Spinal cord (tissue), 10 donors: ENCODE measurements at places on chromosomes 12 and 14. TPM values are rescaled to one million over a fixed set of nuclear protein-coding genes. Genes with fewer than 3 reads are reported as not detected.

DNA sequence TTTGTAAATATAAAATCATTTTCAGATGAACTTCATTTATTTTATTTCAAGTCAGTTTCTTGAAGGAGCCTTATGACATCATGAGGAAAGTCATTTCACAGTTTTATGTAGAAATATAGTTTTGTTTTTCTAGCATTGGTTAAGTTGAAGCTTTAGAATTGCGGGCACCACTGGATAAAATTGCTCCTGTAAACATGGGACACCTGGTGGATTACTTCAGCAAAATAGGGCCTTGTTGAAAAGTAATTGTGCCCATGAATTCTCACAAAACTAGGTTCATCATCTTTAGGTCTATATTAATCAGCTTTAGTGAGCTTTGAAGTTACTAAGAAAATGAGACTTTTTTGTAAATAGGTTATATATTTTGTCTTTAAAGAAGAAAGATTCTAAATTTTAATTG, 25.3 kb downstream of the CNTN1 start:
- H3K4me1 ChIP-seq: no peaks in the 10 kb centered on the region
- H3K27me3 ChIP-seq: no peaks in the 10 kb centered on the region
- DNase-seq: no peak
- no peak overlapping the region for H3K4me3 ChIP-seq
- H3K36me3 ChIP-seq: peaks cover 3% of the 10 kb centered on the region
- H3K27ac ChIP-seq: no peak overlapping the region

CD163 gene
- 4.0 TPM for polyA plus RNA-seq

DNA sequence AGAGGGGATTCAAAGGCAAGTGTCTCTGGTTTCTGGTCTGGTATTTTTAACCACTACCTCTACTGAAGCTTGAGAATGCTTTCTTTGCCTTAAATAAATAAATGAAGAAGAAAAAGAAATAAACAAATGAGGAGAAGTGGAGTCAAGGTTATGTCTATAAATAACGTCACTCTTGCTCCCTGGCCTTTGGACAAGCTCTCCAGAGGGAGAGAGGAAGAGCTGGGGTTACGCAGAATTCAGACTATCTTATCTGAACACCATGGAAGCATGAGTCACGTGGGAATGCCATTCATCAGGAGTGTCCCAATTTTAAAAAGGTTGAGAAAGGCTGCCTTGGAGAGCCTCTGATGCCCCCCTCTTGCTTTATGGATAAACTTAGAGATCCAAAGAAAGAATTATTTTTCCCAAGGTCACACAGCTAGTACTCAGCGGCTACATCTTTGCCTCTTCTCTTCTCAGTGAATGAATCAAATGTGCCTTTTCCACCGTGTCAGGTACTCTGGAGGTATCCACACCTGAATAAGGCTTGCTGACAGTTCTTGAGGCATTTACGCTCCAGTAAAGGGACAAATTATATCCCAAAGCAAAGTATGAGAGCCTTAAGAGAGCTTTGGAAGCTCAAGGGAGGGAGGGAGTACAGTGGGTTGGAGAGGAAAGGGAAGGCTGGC, 12.9 kb upstream of the MSI1 start:
- no peak overlapping the region for H3K4me3 ChIP-seq
- DNase-seq: no peak
- H3K36me3 ChIP-seq: no peaks in the 10 kb centered on the region
- H3K4me1 ChIP-seq: no peaks in the 10 kb centered on the region

HELB gene
- 1.1 TPM for polyA plus RNA-seq

DNA sequence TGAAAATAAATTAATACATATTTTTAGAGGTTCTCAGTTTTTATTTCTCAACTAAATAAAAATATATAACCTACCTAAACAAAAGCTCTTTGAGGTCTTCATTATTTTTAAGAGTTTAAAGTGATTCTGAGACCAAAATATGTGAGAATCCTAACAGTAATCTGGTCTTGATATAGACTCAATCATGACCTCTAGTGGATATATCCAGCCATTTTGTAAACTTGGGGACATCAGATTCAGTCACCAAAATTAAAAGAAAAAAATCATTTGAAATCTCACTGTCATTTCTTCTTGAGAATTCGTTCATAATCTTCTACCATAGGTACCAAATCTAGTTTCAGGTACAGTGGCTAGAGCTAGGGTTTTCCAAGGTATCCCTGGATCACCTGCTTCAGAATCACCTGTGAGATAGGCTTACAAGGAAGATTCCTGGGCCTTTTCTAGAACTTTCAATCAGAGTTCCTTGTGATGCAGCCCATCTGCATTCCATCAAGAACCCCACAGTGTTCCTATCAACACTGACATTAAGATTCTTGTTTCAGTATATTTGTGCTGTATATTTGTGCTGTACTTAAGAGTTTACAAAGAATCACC, 214.9 kb downstream of the ADAMTS20 start:
- H3K4me3 ChIP-seq: no peak overlapping the region
- no peaks in the 10 kb centered on the region for H3K36me3 ChIP-seq
- no peaks in the 10 kb centered on the region for H3K4me1 ChIP-seq
- H3K27me3 ChIP-seq: no peaks in the 10 kb centered on the region
- DNase-seq: no peak
- no peak overlapping the region for H3K27ac ChIP-seq

DNA sequence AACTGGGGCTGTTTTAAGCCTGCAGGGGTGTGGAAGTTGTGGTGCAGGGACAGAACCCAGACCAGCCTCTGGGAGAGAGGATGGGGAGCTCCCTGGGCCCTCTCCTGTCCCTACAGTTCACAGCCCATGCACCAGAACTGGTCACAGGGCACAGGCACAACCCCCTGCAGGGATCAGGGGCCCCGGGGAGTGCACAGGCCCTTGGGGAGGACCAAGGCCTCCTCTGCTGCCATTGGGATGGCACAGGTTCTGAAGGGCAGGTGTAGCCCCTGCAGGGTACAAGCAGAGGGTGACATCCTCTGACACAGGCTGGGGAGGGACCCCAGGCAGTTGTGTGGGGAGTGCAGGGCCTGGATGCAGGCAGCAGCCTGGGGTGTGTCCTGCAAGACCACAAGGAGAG, 66.4 kb upstream of the SFSWAP start:
- H3K36me3 ChIP-seq: no peaks in the 10 kb centered on the region
- H3K27ac ChIP-seq: no peak overlapping the region
- peaks cover 41% of the 10 kb centered on the region for H3K4me1 ChIP-seq
- no peak for DNase-seq
- no peaks in the 10 kb centered on the region for H3K27me3 ChIP-seq

GRCh38 chr14:67820428-67820971, 921 bp downstream of the RAD51B start:
- H3K4me3 ChIP-seq: peak overlapping the region; percentile 85
- H3K27me3 ChIP-seq: no peaks in the 10 kb centered on the region
- no peak overlapping the region for H3K27ac ChIP-seq
- peaks cover 12% of the 10 kb centered on the region for H3K4me1 ChIP-seq

GRCh38 chr12:65278576-65279368, at the start of gene MSRB3:
TSS of gene MSRB3 (plus strand) at chr12:65278683. CDS start at chr12:65308580, 29,897 bp downstream.
- peaks cover 12% of the 10 kb centered on the region for H3K4me1 ChIP-seq
- H3K4me3 ChIP-seq: peak within 1 kb of the TSS; percentile 79
- peak; percentile 31 for DNase-seq
- H3K36me3 ChIP-seq: no peaks in the 10 kb centered on the region
- H3K27ac ChIP-seq: peak within 1 kb of the TSS; percentile 68

GRCh38 chr12:22034709-22035506, 11.1 kb upstream of the CMAS start:
- H3K4me1 ChIP-seq: no peaks in the 10 kb centered on the region
- no peak overlapping the region for H3K4me3 ChIP-seq
- H3K27ac ChIP-seq: no peak overlapping the region
- H3K27me3 ChIP-seq: no peaks in the 10 kb centered on the region
- DNase-seq: no peak
- no peaks in the 10 kb centered on the region for H3K36me3 ChIP-seq

GRCh38 chr12:115444346-115444745, 760.4 kb upstream of the TBX3 start:
- no peak overlapping the region for H3K4me3 ChIP-seq
- H3K27ac ChIP-seq: no peak overlapping the region
- no peak for DNase-seq
- H3K36me3 ChIP-seq: no peaks in the 10 kb centered on the region
- no peaks in the 10 kb centered on the region for H3K4me1 ChIP-seq
- H3K27me3 ChIP-seq: no peaks in the 10 kb centered on the region

SLC38A1 gene
- polyA plus RNA-seq: 62.7 TPM

- no peaks in the 10 kb centered on the region for H3K36me3 ChIP-seq
- no peaks in the 10 kb centered on the region for H3K4me1 ChIP-seq
- no peak overlapping the region for H3K27ac ChIP-seq
- no peaks in the 10 kb centered on the region for H3K27me3 ChIP-seq
- no peak for DNase-seq
- no peak overlapping the region for H3K4me3 ChIP-seq
These were observed 33.1 kb downstream of the C12orf42 start for GRCh38 chr12:103462675-103463074.

PRIMA1 gene
- polyA plus RNA-seq: 27.8 TPM

DNA sequence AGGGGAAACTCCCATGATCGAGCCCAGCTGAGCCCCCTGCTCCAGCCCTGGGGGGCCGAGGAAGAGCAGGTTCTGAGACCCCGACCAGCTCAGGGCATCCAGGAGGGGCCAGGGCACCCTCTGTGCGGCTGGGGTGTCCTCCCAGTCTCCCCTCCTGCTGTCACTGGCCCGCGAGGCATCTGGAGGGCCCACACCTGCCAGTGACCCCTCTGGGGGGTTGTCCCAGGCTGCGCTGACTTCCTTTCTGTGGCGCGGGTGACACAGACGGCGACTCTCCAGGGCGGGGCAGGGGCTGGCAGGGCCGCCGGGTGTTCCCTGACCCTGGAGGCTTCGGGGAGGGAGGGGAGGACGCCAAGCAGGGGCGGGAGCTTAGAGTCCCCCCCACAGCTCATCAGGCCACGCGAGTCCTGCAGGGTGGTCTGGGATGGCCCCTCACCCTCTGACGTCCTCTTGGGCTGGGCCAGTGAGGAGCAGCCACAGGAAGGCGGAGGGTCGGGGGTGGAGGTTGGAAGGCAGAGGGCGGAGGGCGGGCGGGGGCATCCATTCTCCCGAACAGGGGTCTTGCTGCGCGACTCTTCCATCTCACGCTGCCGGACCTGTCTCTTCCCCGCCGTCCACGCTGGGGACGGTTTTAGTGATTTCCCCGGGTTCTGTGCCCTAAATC, 38.6 kb upstream of the FBRSL1 start:
- peaks cover 3% of the 10 kb centered on the region for H3K36me3 ChIP-seq
- H3K27me3 ChIP-seq: no peaks in the 10 kb centered on the region
- H3K27ac ChIP-seq: no peak overlapping the region
- no peak overlapping the region for H3K4me3 ChIP-seq

FGF6 gene
- polyA plus RNA-seq: not detected

DNA sequence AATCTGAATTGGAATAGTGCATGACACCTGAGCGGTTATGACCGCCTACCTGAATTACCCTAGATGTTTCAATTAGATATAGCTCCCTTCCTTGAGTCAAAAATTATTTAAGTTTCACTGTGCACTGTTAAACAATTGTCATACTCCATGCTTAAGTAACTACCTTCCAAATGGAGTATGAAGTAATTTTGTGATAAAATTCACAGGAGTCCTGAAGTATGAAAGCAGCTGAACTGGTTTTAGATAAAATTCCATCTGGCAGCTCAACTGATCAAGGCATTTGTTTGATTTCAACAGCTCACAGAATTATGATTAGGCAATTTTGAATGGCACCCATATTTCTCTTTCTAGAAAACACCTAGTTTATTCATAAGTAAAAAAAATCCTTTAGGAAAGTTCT, 19.5 kb downstream of the PRICKLE1 start:
- no peaks in the 10 kb centered on the region for H3K36me3 ChIP-seq
- DNase-seq: no peak
- no peaks in the 10 kb centered on the region for H3K4me1 ChIP-seq
- no peak overlapping the region for H3K4me3 ChIP-seq

DNA sequence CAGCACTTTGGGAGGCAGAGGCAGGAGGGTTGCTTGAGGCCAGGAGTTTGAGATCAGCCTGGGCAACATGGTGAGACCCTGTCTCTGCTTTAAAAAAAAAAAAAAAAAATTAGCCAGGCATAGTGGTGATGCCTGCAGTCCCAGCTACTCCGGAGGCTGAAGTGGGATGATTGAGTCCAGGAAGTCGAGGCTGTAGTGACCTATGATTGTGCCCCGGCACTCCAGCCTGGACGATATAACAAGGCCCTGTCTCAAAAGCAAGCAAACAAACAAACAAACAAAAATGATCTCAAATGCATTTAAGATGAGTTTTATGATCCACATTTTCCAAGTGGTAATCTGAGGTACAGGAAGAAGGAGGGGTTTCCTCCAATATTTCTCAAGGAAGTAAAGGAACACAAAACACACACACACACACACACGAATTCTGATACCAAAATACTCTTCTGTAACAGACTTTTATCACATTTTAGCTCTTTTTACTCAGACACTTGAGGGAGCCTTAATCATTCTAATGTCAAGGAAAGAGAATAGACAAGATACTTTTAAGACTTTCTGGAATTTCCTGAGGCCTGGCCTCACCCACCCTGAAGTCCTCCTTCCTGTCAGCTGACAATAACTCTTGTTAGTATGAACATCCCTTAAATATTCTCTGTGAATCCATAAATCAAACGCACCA, 44.4 kb upstream of the CERS5 start:
- H3K4me3 ChIP-seq: no peak overlapping the region
- DNase-seq: no peak
- H3K4me1 ChIP-seq: peaks cover 3% of the 10 kb centered on the region
- H3K27me3 ChIP-seq: no peaks in the 10 kb centered on the region
- no peak overlapping the region for H3K27ac ChIP-seq
- H3K36me3 ChIP-seq: peaks cover 4% of the 10 kb centered on the region

DNA sequence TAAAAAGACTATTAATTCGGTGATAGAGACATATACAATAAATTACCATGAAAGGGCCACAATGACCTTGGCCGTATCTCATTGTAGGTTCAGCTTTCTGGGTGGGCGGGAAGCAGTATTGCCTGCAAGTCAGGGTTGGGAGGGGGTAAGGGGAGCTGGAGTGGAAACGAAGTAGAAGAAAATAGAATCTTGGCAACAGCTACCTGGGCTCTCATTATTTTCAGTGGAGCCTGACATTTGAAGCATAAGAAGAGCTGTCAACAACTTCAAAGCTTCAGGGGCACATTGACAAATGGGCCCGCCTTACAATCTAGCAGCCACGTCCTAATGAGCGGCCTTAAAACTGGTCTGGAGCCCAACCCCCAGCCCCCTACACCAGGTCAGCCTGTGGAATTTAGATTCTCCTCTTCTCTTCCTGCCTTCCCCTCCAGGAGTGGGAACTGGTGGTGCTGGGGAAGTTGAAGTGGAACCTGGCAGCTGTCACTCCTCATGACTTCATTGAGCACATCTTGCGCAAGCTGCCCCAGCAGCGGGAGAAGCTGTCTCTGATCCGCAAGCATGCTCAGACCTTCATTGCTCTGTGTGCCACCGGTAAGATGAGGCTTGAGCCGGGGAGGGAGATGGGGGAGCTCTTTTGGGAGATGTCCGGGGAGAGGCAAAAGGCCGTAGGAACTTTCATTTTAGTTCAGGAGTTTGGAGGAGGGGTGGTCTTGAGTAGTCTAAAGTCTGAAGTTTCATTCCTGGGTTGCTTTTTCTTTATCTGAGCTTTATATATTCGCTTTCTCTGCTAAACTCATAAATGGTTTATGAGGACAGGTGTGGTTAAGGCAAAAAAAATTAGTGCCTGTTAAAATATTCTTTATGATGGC, 5.0 kb downstream of the CCND2 start:
- H3K27ac ChIP-seq: no peak overlapping the region
- H3K27me3 ChIP-seq: peaks cover 20% of the 10 kb centered on the region
- peaks cover 74% of the 10 kb centered on the region for H3K4me1 ChIP-seq
- H3K4me3 ChIP-seq: no peak overlapping the region

MANSC1 gene
- 26.7 TPM for polyA plus RNA-seq

CDK17 gene
- polyA plus RNA-seq: 53.1 TPM
